Ecto neural progenitor cell (in vitro differentiated cells): ENCODE measurements at places on chromosomes 7 and 10.

DNA sequence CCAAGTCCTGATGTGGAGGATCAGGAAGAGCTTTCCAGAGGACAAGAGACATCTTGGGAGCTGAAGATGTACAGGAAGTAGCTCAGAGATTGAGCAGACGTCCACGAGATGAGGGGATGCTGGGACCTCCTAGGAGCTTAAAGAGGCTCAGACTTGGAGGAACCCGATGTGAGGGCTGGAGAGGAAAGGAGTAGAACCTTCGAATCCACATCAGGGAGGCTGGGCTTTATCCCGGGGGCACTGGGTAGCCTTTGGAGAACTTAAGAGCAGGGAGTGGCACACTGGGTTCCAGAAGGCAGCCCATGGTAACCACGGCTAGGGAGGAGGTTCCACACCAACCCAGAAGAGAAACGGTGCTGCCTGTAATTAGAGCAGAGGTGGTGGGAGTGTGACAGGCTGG lies 10.8 kb downstream of the PRKCQ start:
- DNase-seq = no peak

DNA sequence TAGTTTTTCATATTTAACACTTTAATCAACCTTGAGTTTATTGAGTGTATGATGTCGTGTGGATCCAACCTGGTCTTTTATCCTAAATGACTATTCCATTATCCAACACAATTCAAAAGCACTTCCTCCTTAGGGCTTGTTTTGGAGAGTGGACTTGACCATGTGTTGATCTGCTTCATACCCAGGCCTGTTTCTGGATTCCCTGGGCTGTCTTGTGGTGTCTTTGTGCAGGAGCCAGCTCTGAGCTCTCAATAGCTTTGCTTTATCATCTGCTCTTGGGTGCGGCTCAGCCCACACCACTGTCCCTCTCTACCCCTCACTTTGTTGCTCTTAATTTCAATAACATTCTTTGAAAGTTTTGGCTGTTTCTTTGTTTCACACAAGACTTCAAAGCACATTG lies 70.9 kb upstream of the CHST15 start:
- no peak for DNase-seq

DNA sequence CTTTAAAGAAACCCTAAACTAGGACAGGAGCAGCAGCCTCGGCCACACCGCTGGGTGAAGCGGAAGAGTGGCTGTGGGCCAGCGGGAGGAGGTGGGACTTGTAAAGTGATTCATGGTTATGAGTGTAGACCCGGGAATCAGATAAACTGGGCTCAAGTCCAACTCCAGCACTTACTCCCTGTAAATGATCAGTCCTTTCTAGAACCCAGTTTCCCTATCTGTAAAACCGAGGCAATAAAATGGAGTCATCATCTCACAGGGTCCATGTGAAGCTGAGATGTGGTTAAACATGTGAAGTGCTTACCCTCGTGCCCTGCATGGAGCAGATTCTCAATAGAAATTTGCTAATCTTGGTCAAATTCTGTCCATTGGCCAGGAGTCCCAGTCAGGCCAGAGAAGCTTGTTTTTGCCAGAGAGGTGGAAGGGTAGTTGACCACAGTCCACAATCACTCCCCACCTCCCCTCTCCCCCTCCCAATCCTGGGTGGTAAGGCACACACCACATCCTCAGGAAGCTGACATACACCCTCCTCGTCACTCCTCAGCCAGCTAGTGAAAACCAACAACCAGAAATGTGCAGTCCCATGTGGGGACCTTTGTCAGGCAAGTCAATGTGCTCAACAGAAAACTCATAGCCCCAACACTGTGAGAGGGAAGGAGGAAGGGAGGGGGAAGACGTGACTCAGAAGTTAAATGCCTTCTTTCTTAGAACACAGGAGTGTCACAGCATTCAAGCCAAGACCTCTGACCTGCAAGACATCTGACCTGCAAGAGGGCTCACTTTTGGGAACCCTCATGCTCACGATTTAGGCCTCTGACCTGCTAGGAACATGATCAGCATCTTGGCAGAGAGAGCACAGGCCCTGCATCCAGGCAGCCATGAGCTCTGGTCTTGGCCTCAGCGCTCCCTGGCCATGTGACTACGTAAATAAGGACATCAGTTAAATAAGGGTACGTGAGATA lies 145.1 kb downstream of the PLXNA4 start:
- no peak for DNase-seq

DNA sequence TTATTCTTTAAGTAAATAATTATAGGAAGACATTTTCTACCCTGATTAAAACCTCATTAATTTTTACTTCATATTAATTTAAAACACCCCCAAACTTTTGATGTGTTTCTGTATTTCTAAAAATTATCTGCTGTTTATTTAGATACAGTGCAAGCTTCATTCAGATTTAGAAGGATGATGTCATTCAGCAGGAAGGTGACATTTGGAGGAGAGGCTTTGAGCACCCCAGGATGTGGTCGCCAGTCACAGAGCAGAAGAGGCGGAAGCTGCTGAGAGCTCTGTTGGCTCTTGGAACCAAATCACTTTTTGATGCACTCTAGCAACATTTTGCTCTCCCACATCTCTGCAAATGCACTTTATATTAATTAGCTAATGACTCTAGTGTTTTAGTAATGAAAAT lies 233.9 kb upstream of the CACNA2D1 start:
- no peak for DNase-seq

DNA sequence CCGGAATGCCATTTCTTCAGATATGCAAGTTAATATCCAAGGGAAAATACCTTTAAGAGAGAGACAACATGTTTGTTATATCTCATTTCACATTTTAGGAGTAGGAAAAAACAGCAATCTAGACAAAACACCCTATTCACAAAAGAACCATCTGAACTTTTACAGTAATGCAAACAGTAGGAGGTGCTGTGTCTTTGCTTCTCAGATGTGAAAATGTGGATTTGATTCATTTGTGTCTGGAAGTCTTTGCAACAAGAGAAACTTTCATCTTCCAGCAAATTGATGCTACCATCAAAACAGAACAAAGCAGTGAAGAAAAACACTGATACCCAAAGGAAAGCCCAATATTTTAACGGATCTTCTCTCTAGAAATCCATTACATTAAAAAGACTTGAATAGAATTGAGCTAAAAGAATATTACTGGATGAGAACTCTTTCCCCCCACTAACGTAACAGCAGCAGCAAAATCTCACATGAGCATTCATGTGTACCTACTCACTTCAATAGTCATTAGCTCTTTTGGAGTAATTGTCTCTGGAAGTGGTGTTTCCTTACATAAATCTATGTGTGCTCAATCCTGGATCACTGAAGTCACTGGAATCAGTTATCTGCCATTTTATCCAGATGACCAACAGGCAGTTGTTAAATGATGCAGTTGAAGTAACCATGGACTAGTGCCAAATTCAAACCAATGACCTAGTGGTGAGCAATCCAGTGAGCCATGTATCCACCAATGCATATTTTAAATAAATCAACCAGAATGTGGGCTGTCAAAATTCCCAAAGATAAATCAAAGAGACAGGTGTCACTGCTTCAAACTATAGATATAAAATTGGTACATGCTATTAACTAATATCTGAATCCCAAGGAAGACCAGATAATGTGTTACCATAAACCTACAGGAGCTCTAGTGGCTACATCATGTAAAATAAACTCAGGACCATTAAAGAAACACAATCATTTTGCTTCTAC lies 1.8 kb downstream of the SEMA3C start:
- DNase-seq = no peak

- DNase-seq = no peak
Measured at GRCh38 chr7:132720835-132721234, 144.6 kb upstream of the PLXNA4 start.

DNA sequence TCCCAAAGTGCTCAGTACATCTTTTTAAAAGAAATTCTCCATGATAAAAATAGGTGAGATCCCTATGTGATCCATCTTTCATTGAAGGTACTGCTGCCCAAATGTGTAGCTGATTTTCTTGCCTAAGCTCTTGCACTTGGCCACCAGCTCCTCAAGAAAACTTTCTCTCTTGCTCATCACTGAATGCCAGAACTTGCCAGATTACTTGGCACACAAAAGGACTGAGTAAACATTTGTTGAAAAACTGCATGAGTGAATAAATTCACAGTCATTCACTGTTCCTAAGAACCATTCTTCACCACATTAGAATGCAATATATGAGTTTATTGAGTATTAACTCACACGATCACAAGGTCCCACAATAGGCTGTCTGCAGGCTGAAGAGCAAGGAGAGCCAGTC lies 99.9 kb downstream of the TRIL start:
- DNase-seq = no peak

DNA sequence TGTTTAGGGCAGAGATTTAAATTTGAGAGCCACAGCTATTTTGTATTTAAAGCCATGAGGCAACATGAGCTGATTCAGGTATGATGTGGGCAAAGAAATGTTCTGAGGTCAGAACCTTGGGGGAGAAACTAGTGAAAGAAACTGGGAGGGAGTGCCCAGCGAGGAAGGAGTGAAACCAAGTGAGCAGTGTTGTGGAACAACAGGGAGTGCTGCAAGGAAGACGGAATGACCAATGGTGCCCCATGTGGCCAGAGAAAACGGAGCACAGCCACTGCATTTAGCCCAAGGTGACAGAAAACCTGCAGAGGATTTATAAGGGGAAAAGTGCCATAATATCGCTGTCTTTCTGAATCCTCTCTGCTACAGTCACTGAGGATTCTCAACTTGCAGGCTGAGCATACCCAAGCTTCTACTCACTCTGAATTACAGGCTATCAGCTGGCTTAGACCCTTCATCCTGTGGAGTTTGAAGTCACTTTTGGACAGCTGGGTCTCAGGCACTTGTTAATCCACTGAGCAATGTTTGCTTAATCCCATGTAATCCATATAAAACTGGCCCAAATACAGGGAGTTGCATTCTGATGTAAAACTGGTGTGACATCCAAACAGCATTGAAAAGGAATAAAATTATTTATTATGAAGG lies 777.3 kb downstream of the CCSER2 start:
- peak; percentile 54 for DNase-seq

DNA sequence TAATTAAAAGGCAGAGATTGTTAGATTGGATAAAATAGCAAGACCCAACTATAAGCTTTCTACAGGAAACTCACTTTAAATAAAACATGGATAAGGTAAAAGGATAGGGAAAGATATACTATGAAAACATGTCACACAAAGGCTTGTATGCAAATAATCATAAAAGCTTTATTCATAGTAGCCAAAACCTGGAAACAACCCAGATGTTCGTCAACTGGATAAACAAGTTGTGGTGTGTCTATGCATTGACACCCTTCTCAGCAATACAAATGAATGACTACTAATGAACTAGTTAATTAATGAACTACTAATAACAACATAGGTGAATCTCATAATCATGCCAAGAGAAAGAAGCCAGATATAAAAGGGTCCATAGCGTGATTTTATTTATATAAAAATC lies 37.7 kb upstream of the OIT3 start:
- no peak for DNase-seq

DNA sequence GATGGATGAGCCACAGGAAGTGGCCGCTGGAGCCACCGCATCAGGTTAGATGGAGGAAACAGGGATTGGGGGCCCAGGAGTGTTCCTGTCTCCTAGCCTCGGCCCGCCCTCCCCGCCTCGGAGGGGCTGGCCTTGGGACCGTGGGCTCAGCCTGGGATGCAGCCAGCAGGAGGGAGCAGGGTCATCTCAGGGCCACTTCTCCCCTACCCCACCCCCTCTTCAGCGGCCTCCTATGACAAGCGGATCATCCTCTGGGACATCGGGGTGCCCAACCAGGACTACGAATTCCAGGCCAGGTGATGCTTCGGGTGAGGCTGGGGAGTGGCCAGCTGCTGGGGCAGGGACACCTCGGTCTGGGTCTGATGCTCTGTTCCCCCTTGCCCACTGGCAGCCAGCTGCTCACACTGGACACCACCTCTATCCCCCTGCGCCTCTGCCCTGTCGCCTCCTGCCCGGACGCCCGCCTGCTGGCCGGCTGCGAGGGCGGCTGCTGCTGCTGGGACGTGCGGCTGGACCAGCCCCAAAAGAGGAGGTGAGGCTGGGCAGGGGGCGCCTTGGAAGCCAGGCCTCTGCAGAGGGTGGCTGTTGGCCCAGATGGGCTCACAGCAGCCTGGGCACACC lies 4.7 kb downstream of the LRWD1 start:
- DNase-seq = no peak

- DNase-seq = no peak
Measured at GRCh38 chr7:47474211-47474936, 107.5 kb downstream of the TNS3 start.

GRCh38 chr7:91876391-91877133 lies 3.9 kb downstream of the MTERF1 start:
- DNase-seq = no peak

DNA sequence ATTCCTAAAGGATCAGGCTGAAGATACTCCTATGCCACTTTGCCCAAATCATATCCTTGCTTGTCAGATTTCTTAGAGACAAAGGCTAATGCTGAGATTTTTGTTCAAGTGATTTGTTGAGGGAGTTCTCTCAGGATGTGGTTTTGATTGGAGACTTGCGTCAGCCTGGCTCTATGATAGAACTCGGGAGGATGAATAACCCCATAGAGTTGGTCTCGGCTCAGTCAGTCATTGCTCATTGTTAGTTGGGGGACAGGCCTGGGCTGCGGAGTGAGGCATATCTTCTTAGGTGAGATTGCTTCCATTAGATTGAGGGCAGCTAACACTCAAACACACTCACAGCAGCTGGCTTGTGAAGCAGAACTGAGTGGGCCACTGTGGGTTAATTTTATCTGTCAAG lies 203.4 kb downstream of the KIF20B start:
- DNase-seq = no peak

DNA sequence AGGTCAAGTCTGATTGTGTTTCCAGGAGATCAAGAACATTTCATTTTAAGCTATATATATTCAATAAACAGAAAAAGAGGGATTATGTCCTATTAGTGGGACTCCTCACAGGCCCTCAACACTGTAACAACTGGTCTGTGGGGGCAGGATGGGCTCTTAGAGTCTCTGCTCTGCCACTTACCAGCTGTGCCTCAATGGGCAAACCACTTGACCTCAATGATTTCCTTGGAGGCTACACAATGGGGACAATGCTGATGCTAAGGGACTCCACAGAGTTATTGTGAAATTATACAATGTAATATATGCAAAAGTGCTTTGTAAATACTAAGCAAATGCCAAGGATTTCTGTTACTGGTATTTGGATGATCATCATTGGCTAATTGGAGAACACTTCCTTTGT lies 33.2 kb upstream of the MXI1 start:
- DNase-seq = no peak

GRCh38 chr10:119478111-119478802 lies 64.3 kb downstream of the RGS10 start:
- DNase-seq = no peak

- DNase-seq = no peak
Measured at GRCh38 chr10:132551093-132551807, 13.7 kb downstream of the INPP5A start.

- DNase-seq = no peak
Measured at GRCh38 chr7:73909996-73910395, 49.0 kb downstream of the TMEM270 start.

GRCh38 chr10:69091143-69091651 lies 3.3 kb downstream of the SRGN start:
- DNase-seq = no peak

GRCh38 chr10:77580482-77580881 lies 57.1 kb downstream of the KCNMA1 start:
- no peak for DNase-seq

DNA sequence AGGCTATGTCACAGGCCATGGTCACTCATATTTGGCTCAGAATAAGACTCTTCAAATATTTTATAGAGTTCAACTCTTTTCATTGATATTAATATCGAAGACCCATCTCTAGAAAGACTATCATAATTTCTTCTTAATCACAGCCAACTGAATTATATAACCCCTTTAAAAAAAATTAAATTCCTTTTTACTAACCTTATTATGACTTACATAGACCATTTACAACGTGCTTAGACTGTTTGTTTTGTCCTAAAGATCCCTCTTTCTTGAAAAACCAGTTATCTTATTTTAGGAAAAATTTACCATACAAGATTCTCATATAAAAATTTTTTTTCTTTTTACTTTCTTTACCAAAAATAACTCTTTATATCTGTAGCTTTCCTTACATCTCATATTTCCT lies 10.2 kb upstream of the TMEM254 start:
- DNase-seq = no peak
